ENCODE measurements at places on chromosomes 2 and 18.

- peak; percentile 72 for ATAC-seq
Measured at GRCh38 chr2:88669482-88670214, 21.8 kb upstream of the RPIA start.

- ATAC-seq: no peak
Measured at GRCh38 chr2:96225016-96225533, 16.4 kb upstream of the STARD7 start.

GRCh38 chr18:41659438-41660130 is 295.4 kb upstream of the PIK3C3 start:
- no peak for ATAC-seq

GRCh38 chr2:215695861-215696260 is 260.0 kb upstream of the FN1 start:
- ATAC-seq: no peak

GRCh38 chr2:152693033-152693432 is 24.2 kb downstream of the PRPF40A start:
- no peak for ATAC-seq

DNA sequence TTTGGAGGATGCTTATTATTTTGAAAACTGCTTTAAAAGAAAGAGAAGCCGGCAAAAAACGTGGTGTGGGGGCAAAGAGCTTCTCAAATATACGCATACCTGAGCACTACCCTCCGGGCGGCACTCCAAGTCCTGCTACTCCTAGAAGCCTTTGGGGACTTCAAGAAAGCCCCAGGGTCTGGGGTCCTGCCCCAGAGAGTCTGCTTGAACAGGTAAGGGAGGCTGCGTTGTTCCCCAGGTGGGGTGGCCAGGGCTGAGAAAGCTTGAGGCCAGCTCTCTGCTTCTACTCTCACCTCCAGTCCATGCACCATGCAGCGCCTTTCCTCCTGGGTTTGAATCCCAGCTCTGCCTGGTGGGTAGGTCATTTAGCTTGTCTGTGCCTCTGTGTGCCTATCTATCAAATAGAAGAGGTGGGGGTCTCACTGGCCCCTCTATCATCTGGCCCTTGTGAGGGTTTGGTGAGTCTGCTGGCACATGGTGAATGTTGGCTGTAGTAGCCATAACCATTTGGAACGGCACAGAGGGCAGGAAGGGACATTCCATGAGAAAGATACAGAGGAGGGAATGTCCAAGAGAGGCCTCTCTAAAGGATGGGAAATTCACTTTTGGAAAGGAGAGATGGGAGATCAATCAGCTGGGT is 19.5 kb downstream of the MALL start:
- no peak for ATAC-seq

- ATAC-seq: no peak
Measured at GRCh38 chr2:198756166-198756565, 701.6 kb downstream of the SATB2 start.

- no peak for ATAC-seq
Measured at GRCh38 chr18:74351354-74351753, 35.7 kb downstream of the C18orf63 start.

GRCh38 chr2:203820969-203821368 is 46.6 kb upstream of the CTLA4 start:
- no peak for ATAC-seq

DNA sequence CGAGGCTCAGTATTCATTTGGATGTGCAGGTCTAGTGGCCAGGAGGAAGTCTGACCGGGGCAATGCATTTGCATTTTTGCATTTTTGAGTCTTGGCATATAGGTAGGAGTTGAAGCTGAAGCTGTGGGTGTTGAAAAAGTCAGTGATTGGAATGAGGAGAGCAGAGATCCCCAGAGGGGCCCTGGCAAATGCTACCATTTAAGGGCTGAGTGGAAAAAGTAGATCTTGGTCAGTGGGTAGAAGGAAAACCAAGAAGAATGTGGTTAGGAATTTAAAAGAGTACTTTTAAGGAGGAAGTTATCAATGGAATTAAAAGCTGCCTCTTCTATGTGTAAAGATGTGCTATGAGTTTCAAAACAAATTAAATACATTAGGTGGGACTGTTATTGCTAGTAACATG is 143.0 kb downstream of the ZEB2 start:
- ATAC-seq: no peak

DNA sequence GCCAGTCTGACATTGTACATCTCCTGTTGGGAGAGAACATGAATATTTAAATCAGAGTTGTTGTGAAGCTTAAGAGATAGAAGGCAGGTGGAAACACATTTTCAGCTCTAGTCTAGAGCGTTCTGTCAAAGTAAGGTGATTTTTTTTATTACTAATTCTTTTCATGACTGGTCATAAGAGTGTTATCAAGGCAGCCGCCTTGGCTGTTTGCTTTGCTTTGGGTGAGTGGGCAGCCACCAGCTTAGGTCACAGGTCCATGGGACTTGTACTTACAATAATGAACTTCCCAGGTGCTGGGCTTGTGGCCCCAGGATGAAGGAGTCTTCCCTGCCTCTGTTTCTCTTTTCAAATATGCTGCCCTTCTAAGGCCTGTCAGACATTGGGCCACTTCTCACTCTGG is 256.3 kb downstream of the SRBD1 start:
- no peak for ATAC-seq

DNA sequence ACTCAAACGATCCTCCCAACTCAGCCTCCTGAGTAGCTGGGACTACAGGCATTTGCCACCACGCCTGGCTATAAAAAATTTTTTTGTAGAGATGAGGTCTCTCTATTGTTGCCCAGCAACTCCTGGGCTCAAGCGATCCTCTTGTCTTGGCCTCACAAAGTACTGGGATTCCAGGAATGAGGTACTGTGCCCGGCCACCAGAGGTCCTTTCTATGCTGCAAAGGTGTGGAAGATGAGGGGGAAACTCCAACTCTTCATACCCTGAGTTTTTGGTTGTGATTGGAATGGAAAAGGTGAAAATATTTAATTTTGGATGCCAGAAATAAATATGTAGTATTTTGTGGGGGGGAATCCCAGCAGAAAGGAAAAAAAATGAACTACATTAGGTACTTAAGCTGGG is 36.0 kb downstream of the MRPL33 start:
- no peak for ATAC-seq

- ATAC-seq: peak; percentile 8
Measured at GRCh38 chr2:172177996-172178395, 75.3 kb upstream of the DLX2 start.

DNA sequence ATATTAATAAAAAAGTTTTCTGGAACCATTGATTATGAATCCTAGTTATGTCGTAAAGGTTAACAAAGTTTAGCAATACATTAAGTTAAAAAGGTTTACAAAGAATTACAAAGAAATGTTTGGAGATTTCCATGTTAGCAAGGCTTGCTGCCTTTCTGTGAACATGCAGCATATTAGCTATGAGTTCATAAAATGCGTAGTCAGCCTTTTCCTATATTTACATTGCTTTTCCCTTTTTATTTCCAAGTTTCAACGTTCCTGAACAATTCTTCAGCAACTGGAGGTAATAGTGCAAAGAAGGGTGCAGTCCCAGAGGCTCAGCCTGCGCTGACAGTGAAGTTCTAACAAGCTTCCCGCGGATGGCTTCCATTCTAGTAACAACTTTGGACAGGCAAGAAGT is 51.6 kb downstream of the WDSUB1 start:
- no peak for ATAC-seq

DNA sequence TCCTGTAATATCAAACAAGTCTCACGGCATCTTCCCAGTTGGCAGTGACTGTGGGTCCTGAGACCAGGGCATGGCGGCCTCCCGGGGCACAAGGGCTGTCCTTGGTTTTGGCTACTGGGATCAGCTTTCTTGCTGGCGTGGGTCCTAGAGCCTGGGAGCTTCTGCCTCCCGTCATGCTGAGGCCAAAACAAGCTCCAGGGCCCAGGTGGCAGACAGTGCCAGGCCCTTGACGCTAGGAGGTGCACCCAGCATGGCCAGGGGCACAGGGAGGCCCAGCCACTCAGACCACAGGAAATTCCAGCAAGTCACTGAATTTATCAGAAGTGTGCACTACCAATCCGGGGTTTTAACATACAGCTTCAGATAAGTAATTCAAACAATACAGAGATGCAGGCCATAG is 184.7 kb downstream of the EIPR1 start:
- no peak for ATAC-seq

GRCh38 chr2:68379184-68379708 is 14.2 kb downstream of the PLEK start:
- ATAC-seq: no peak

DNA sequence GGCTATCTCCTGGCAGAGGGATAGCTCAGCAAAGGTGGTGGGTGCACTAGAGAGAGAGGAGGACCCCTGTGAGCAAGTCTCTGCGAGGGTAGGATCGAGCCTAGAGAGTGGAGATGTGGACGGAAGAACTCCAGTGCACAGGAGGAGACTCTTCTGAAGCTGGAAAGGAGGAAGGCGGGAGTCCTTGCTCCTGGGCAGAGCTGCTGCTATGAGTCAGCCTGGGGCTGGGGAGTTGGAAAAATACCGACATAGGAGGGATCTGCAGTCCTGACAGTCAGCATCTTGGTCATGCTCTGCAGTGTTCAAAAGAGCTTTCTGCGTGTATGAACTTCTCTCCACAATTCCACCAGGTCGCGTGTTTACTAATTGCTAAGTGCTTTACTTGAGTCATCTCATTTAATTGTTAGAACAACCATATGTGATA is 233.8 kb downstream of the LDLRAD4 start:
- peak; percentile 39 for ATAC-seq

GRCh38 chr2:168363347-168364092 is 92.6 kb upstream of the CERS6 start:
- ATAC-seq: no peak

- no peak for ATAC-seq
Measured at GRCh38 chr2:223001797-223002175, 50.2 kb upstream of the KCNE4 start.

- ATAC-seq: no peak
Measured at GRCh38 chr2:9391961-9392720, 31.2 kb downstream of the ITGB1BP1 start.

DNA sequence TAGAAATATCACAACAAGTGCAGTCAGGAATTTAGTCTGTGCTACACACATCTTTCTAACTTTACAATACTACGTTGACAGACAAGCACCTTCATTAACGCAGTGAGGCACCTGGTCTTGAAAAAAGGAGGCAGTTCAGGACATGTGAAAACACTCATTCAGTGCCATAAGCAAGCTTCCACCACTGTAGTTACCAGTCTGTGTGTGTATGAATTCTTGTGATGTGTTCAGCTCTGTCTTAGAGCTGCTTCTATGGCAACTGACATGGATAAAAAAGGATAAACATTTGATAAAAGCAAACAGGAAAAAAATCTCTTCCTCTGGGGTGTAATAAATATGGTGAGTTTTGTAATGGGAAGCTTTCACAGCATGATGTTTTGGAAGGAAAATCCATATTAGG is 623.8 kb upstream of the NXPH2 start:
- ATAC-seq: no peak

DNA sequence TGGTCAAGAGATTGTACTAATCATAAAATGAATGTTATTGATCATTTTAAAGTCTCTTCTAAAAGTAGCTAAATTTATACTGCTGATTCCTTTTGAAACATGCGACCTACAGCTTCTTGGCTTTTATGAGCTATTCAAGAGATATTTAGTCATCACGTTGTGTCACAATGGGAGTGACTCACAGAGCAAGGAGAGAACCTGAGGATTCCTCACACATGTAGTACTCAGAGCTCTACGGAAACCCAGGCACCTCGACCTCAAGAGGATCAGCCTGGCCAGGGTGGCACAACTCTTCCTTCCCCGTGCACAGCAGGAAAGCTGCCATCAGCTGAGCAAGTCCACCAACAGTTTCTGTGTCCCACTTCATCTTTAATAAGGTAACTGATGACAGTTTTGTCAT is at the start of gene DHRS9:
TSS of gene DHRS9 (plus strand) at position 223 of the 400 bp plus-strand sequence. CDS start 12,019 bp downstream, outside the sequence.
- peak; percentile 96 for ATAC-seq

- ATAC-seq: no peak
Measured at GRCh38 chr18:36634573-36635216, 194.1 kb downstream of the TPGS2 start.

- peak; percentile 9 for ATAC-seq
Measured at GRCh38 chr2:238427435-238428162, 872 bp downstream of the ASB1 start.

- no peak for ATAC-seq
Measured at GRCh38 chr2:30759481-30759880, 47.8 kb downstream of the CAPN13 start.

- no peak for ATAC-seq
Measured at GRCh38 chr2:66888246-66888645, 453.3 kb downstream of the MEIS1 start.

DNA sequence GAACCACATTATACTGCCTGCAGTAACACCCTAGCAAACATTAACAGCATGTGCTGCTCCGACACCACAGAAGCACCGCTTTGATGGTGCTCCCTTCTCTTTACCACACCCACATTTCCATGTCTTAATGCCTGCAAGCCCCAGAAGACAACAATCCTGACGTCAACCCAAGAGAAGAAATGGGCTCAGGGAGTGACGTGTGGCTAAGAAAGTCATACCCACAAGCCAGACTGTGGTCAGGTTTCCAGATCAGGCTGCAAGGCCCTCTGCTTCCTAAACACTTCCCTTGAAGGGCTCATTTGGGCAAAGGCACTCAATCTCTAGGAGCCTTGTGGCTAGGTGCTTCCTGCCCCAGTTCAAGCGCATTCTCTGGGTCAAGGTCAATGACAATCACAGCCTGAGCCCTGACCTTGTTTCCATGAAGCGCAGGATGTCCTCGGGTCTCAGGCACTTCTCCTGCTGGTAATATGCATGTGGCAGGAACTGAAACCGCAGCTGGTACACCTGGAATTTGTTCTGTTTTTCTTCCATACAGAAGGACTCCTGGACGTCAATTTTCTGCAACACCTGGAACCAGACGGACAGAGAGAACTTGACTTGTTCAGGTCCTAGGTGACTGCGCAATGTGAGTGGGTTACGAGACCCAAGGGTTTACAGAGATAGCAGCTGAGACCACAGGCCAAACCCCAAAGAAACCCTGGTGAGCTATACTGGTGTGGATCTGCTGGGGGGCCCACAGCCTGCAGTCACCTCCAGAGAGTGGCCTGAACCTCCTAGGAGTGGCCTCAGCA is 67.2 kb downstream of the POLR1A start:
- no peak for ATAC-seq

DNA sequence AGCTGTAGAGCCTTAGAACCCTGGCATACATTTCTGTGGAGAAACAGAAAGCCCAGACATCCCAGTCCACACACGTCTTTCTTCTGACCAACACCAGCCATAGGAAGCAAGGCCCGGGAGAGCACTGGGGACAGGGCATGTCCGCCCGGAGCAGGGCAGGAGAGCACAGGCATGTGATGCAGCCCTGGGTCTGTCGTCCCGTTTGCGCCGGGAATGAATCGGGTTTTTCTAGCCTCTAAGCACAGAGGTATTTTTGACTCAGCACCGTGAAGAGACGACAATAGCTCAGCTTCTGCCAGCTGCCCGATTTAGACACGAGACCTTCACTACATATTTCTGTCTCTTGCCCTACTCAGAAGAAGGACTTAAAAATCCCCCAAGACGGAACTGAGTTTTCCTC is 7.3 kb upstream of the AMMECR1L start:
- ATAC-seq: no peak
